Glomerular endothelial cell (primary cell): ENCODE measurements at places on chromosomes 11 and 22. TPM values are rescaled to one million over a fixed set of nuclear protein-coding genes. Genes with fewer than 3 reads are reported as not detected.
A peak's percentile ranks its signal among the peaks of the same experiment; 100 is the strongest.

Gene HTR3A
- not detected in 2 replicates for total RNA-seq

Gene GAB4
- total RNA-seq: not detected in 2 replicates

Gene MS4A5
- total RNA-seq: not detected in 2 replicates

Gene RAB39A
- not detected in 2 replicates for total RNA-seq

Gene SLC43A1
- total RNA-seq: 10.5 and 15.9 TPM in 2 replicates

Gene PAX6
- total RNA-seq: 0.05 TPM in 1 of 2 replicates, not detected in the other

Gene KCNK4
- not detected in 2 replicates for total RNA-seq

Gene BIRC3
- 5.6 and 7.3 TPM in 2 replicates for total RNA-seq

- DNase-seq: no peak
These were observed 235.8 kb upstream of the CCDC90B start for GRCh38 chr11:83521647-83522596.

DNA sequence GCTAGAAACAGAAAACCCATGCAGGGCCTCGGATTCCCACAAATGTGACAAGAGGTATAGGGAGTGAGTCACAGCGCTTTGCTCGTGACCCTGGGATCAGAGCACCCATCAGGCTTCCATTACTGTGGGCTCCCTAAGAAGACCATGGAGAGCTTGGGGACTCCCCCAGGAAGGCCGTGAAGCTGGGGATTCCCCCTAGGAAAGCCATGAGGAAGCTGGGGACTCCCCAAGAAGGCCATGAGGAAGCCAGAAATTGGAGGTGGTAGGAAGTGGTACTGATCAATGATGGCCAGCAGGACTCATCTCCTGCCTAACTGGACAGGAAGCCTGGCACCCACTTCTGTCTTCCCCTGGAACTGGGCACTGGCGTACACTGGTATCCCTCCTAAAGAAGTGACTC, 10.1 kb upstream of the DCPS start:
- no peak for DNase-seq

DNA sequence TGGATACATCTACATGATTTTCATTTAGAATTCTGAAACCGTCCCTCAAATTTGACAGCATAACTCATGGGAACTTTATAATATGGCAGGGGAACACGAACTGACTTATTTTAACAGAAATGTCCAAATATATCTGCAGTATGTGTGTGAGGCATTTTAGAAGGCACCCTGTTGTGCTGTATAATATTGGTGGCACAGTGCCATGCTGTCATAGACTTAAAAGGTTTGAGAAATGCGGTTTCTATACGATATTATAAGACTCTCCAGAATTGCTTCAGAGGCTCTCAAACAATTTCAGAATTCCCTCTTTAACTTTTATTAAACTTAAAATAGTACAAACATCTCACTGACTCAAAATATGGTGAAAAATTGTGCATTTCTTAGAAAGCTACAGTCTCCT, 181.6 kb downstream of the MSANTD4 start:
- no peak for DNase-seq

DNA sequence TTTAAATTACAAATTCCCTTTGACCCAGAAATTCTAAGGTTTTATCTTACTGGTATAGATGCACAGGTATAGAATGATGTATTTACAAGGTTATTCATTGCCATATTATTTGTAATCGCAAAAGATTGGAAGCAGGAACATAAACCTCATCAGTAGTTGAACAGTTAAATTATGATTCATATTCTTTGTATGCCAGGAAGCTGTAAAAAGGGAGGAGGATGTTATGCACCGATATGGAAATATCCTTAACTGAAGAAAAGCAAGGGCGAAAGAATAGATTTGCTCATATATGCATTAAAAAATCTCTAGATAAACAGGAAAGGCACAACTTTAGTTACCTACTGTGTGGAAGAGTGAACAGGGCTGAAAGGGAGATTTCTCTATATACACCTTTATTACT, 36.7 kb downstream of the PPFIA1 start:
- DNase-seq: no peak

- DNase-seq: no peak
These were observed 78.7 kb upstream of the NARS2 start for GRCh38 chr11:78653294-78653909.

- DNase-seq: peak; percentile 57
These were observed 667 bp downstream of the ACCS start for GRCh38 chr11:44066732-44067141.

- no peak for DNase-seq
These were observed 71.7 kb downstream of the CCDC81 start for GRCh38 chr11:86446163-86446923.

DNA sequence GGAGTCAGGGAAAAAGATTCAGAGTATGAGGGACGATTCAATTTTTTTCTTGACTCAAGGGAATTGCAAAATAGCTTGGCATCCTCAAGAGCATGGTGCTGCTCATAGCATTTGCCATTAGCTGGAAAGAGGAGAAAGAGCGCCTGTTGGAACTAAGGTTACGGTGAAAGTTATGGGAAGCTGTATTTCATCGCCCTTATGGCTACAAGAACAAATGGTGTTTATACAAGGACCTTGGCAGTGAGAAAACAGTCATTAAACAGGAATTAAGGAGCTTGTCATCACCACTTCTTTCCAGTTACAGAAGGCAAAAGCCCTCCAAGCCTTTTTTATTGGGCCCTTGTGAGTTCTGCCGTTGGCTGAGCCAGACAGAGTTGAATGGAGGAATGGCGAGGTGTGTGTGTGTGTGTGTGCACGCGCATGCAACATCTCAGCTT, 74.2 kb downstream of the ALX4 start:
- no peak for DNase-seq

DNA sequence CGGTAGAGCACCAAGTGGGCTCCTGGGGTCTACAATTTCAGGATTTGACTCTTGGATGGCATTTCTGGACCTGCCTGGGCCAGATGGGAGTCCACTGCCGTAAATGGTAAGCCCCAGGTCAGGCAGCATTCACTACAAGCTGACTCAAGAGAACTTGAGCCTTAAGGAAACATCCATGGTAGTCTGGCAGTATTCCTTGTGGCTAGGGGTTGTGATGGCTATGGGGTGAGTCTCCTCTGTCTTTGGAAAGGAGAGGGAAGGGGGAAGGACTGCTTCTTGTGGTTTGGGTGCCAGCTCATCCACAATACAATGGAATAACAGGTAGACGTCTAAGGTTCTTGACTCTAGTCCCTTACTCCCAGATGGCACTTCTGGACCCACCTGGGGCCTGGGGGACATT, 32.3 kb upstream of the POU2AF2 start:
- no peak for DNase-seq

GRCh38 chr22:30945653-30946052, 22.9 kb downstream of the MORC2 start:
- DNase-seq: no peak

DNA sequence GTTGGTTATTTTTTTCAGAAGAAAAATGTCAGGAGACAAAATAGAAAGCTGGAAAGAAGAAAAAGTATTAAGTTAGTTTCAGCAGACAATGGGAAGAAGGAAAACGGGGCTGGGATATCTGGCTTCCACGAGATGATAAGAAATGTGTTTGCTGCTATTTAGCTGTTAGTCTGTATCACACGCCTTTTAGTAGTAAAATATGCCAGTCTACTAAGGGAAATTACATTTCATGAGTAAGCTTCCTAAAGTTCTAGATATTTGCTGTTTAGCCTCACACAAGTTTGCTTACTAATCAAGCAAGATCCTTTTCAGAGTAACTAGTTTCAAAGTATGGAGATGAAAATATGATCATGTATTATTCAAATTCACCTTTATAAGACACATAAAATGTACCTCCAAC, 1.5 kb downstream of the OR51B4 start:
- no peak for DNase-seq

GRCh38 chr11:2750682-2751522, 51.1 kb upstream of the KCNQ1OT1 start:
- no peak for DNase-seq

DNA sequence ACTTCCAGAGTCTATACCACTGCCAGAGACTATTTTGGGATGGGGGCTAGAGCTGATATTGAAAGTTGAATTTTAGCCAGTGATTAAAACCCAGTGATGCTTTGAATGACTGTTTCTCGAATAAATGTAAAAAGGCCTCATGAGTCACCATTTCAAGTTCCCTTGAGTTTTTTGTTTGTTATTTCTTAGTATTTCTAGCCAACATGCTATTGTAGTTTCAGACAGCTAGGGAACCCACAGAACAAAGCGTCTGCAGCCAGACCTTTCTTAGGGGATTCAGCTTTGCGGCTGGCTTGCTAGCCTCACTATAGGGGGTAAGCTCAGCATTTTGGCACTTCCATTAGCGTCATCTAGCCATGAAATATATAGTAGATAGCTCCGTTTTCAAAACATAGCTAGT, 66.5 kb downstream of the DBX1 start:
- DNase-seq: no peak

GRCh38 chr22:37610480-37611129, 2.0 kb downstream of the GGA1 start:
- no peak for DNase-seq

DNA sequence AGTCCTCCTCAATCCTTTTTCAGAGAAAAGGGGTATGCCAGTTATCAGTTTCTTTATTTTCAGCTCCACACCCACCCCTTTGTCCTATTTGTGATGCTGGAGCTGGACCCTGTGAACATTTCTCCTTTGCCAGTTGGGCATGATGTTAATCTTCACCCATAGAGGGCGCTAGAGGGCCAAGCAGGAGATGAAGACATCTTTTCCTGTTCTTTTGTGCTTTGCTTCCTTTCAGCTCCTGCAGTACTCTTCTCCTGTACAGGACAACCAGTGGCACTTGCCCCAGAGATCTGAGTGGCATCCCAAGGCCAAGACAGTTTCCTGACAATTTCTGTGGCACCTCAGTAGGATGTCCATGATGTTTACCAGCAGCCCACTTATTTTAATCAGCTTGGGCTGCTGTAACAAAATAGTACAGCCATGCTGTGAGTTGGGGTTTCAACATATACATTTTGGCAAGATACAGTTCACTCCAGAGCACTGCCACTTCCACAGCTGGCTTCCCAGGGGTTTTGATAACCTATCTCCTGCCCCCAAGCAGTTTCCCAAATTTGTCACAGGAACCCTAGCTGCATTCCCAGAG, 4.6 kb downstream of the SAA2 start:
- peak; percentile 37 for DNase-seq

DNA sequence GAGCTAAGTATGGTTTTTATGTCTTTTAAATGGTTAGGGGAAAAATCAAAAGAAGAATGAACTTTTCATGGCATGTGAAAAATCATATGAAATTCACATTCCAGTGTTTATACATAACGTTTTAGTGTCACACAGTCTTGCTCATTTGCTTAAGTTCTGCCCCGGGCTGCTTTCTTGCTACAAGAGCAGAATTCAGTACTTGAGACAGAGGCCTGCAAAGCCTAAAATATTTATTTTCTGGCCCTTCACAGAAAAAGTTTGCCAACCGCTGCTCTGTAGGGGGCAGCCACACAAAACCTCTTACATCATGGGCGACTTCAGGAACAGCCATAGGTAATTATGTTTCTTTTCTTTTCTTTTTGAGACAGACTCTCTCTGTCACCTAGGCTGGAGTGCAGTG, 1.0 kb upstream of the ATG2A start:
- no peak for DNase-seq

- no peak for DNase-seq
These were observed 21.0 kb upstream of the OR5AK2 start for GRCh38 chr11:56967726-56968125.

DNA sequence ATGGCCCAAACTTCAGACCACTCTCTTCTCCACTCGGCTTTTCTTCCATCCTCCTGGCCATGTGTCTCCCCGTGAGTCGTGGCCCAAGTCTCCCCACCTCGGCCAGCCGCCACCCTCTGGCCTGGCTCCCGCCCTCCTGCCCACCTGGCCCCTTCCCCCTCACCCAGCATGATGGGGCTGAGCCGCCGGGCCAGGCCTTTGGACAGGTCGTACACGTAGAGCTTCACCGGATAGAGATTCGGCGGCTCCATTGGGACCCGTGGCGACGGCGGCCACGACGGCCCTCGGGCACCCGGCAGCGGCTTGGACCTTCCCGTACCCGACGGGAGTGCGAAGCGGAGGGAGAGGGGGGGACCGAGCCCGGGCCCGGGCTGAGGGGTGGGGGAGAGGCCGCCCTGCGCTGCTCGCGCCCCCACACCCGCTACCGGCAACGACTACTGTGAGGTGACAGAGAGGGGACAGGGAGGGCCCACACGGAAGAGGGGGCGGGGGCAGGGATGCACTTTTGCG, at the start of gene DESI1:
DESI1 (minus strand) TSS at position 455 of the 510 bp plus-strand sequence; CDS start at position 251, 204 bp downstream.
- DNase-seq: no peak

DNA sequence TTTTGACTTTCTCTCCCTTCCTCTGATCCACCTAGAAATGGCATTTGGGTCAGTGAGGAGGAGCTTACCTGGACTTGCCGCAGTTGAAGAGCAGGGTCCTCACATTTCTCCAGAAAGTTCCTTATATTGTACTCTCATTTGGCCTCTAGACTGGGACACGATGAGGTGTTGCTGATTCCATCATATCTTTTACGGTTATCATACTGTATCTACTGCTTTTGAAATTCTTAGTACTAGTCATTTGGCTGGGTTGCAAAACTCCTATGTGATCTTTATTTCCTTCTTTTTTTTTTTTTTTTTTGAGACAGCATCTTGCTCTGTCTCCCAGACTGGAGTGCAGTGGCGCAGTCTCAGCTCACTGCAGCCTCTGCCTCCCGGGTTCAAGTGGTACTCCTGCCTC, 58.7 kb upstream of the FAM181B start:
- DNase-seq: no peak

- no peak for DNase-seq
These were observed 72.3 kb upstream of the POU2AF2 start for GRCh38 chr11:111173221-111173620.

GRCh38 chr11:20056950-20057943, 103.0 kb downstream of the DBX1 start:
- no peak for DNase-seq

GRCh38 chr22:45537734-45538181, 35.1 kb downstream of the FBLN1 start:
- DNase-seq: no peak

DNA sequence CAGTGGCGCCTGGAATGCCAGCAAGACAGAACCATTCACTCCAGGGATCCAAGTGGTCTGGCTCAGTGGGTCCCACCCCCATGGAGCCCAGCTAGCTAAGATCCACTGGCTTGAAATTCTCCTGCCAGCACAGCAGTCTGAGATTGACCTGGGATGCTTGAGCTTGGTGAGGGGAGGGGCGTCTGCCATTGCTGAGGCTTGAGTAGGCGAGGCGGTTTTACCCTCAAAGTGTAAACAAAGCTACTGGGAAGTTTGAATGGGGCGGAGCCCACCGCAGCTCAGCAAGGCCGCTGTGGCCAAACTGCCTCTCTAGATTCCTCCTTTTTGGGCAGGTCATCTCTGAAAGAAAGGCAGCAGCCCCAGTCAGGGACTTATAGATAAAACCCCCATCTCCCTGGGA, 125.7 kb upstream of the DDI1 start:
- no peak for DNase-seq
